ENCODE measurements at places on chromosomes 3 and 15.
A peak's percentile ranks its signal among the peaks of the same experiment; 100 is the strongest.

- DNase-seq: no peak
These were observed 4.6 kb upstream of the HLTF start for GRCh38 chr3:149090907-149091306.

DNA sequence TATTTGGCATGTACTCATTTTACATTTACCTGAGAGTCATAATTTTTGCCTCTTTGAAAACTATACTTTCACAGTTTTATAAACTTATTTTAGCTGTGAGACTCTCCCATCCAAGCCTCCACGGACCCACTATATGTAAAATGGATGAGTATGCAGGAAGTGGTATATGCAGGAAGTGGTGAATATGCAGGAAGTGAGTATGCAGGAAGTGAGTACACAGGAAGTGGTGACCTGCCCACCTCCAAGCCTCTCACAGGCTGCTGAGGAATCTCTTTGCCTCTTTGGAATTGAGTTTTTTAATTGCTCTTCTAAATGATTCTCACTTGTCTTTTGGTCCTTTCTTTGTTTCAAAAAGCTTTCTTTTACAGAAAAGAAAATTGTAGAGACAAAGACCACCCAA is 85.2 kb downstream of the KBTBD8 start:
- no peak for DNase-seq

GRCh38 chr3:126199256-126199655 is 18.9 kb upstream of the ALDH1L1 start:
- DNase-seq: no peak

DNA sequence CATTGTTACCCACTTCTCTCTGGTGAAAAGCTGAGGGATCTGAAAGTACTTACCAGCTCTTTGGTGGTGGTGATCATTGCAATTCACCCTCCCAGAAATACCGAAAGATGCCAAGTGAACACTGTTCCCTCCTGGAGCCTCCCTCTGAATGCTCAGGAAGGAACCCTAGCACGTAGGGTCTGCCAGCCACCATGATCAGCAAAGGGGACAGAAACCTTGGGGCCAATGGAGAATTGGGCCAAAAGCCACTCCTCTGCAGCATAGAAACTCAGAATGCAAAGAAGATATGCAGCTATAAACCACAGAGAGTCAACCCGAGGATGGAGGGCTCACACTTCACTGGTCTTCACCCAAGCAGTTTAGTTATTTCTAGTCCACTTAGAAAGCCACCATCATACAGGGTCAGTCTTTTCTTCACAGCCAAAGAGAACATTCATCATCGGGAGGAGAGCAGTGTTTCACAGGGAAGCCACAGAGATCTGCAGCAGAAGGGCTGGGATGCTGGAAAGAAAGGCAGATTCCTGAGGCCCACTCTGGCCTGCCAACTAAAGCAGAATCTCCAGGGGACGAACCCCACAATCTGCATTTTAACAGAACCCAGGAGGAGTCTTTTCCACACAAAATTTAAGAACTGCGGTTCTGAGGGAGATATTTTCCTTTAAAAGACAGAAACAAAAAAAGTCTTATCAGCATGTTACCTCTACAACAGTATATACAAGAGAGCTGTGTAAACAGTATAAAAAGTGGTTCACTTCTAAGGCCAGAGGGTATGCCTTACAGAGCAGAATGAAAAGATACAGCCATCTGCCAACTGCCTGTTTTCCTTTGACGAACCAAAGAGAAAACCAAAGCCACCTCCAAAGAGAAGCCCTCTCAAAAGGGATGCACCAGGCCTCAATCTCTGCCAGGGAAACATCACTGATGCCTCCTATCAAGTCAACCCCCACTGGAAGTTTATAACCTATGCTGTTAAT is 11.3 kb downstream of the TBC1D2B start:
- no peak for DNase-seq

DNA sequence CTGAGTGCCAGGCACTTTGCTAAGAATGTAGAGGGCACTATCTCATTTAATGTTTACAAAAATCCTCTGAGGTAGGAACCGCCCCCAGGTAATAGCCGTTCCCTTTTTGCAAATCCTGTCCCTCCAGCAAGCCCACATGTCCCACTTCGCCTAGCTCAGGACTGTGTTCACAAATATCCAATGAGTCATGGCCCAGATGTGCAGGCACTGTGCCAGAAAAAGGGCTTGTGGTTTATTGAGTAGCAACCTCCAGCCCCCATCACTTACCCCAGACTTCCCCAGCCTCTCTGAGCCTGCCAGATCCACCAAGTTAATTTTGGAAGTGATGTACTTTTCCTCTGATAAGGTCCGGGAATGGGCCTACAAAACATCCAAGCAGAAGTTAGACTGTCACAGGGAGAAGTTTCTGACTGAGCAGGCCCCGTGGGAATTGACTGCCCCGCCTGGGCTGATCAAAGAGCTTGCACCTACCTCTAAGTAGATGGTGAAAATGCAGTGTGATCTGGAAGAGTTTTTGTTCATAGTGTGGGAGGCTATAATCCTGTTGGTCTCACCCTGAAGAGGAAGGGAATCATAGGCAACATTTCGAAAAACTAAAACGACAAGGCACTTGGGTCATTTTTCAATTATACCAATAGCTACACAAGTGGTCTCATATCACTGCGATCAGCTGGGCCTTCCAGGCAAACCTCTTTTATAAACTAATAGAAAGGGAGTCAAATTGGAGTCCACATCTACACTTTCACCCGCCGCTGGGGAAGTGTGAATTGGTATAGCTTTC is 15.7 kb downstream of the KIF9 start:
- peak; percentile 87 for DNase-seq

- DNase-seq: no peak
These were observed 111.5 kb upstream of the ETV5 start for GRCh38 chr3:186220365-186220764.

GRCh38 chr3:69590111-69590510 is 149.2 kb upstream of the MITF start:
- DNase-seq: no peak

DNA sequence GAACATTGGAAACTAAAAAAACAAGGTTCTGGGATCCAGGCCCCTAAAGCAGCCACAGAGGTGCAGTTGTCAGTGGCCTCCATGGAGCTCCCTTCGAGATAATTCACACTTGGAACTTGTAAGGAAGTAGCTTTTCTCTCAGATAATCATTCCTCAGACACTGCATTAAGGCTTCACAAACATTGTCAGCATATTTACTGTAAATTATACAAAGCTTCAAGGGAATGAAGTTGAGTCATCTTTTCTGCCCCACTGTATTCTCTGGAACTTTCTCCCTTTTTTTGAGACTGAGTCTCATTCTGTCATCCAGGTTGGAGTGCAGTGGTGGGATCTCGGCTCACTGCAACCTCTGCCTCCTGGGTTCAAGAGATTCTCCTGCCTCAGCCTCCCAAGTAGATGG is 7.1 kb downstream of the BLOC1S6 start:
- no peak for DNase-seq

DNA sequence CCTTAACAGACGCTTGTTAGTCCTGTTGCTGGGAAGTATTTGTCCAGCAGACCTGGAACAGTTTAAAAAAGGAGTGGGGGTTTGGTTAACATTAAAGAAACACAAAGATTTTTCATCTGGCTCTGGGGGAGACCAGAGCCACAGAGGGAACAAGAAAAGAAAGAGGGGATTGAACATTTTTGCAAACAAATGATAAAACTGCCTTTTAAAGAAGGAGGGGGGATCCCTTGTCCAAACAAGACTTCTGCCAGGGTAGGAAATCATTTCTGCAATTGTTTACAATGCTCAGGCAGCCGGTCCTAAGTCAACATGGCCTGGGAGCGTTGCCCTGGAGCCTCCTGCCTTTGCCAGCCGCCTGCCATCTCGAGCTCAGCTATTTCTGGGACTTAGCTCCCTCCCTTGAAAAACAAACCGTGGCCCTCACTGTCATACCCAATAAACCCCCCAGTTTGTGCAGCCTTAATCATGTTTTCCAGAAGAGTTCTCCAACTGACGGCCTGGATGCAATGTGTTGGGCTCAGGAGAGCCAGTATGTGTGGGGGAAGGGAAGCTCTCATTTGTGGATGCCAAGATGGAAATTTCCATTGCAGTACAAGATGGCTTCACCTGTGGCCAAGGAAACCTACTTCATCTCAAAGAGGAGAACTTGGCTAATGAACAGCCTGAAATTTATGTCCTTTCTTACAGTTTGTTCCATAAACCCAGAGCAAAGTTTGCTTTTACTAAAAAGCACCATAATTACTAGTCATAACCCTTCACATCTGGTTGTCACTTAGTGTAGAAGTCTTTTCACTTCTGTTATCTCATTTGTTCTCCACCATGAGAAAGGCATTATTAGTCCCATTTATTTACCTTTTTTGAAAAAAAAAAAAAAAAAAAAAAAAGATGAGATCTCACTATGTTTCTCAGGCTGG is 75.9 kb upstream of the RNU6-1 start:
- DNase-seq: peak; percentile 66

DNA sequence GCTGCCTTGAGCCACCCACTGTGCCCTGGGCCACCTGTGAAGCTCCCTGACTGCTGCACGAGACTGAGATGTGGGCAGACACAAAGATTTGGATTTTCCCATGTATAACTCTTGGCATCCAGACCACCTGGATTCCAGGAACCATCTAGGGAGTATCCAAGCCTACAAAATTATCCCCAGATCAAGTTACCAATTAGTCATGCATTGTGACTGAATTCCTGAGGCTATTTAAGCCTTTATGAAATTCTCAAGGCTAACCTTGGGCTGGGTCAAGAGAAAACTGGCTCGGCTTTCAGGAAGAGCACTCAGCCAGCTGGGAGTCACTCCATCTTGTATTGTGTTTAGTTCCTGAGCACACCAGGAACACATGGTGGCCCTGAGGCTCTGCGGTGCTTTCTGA is 13.3 kb upstream of the ATP13A5 start:
- DNase-seq: no peak

GRCh38 chr3:167855306-167855705 is 119.8 kb downstream of the SERPINI1 start:
- no peak for DNase-seq

DNA sequence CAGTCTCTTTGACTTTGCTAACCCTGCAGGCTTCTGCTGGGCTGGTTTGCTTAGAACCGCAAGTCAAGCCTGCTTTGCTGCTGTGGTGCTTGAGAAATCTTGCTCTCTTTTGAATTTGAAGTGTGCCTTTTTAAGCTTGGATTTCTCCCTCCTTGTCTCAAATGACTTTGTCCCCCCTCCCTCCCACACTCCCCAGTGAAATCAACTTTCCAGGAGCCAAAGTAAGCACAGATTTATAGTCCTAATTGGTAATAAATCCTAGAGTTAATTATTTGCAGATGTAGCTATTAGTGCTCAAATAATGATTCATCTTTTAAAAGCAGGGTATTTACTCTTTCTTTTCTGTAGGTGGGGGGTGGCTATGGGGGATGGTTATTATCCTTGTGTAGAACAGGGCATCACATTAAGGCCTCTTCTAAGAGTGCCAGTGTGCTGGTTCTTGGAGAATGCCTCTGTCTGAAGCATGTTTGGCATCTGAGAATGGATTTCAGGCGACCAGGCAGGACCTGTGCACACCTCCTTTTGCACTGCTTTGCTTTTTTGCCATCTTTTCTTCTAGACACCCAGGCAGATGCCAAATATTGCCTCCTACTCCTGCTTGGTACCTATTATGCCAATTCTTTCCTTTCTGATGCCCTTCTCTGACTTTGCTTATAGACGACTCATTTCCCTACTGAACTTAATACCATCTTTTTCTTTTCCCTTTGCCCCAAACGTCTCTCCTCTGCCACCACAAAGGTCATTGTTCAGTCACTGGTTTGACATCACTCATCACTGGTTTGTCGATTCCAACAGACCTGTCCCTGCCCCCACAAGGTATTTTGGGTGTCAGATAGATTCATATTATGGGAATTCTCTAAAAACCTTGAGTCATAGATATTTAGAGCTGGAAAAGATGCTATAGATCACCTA is 50.7 kb downstream of the CLDN11 start:
- DNase-seq: no peak

DNA sequence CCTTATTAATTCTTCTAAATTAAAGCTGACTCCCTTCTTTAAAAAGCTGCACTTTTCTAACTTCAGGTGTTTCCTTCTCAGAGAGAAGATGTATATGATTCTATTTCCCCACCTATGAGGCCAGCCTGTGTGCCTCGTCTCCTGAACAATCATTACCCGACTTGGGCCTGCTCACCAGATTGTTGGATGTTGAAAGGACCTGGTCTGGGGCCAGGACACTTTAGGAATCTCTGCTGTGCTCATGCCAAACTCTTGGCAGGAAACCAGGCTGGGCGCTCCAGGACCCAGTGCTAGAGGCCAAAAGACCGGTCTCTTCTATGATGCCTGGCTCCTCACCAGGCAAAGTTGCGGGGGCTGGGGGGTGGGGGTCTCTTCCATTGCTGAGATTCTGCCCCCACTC is 16.9 kb upstream of the LRRC31 start:
- peak; percentile 82 for DNase-seq

GRCh38 chr3:5110337-5110736 is 11.8 kb upstream of the ARL8B start:
- no peak for DNase-seq

DNA sequence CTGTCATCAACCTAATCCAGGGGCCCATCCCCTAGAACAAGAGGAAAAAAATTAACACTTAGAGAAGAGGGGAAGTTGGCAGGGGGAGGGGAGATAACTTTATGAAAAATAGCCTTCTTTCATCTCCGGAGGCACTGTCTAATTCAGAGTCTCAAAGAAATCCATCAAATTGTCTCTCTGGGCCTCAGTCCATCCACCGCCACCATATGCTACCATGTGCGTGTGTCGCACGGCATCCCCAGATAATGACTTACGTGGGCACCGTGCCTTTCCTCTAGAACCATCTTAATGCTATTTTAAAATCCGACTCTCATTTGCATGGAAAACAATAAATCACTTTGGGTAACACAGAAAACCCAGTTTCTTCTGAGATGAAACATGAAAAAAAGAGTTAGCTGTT is 619.7 kb downstream of the FHIT start:
- DNase-seq: no peak

DNA sequence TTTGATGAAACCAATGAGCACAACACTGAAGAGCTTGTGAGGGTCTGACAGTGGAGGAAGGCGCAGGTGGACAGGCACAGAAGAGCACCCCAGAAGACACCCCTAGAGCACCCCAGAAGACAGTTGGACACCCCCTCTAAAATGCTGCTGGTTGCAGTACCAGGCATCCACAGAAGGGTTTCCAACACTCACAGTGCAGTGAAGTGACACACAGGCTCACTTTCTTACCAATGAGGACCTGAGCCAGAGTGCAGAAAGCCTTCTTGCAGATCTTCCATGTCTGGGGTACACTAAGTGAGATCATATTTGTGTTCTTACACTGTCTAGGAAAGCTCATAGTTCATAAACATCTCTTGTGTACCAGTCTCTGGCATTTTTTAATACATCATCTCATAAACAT is 27.6 kb downstream of the CCNL1 start:
- DNase-seq: no peak

- DNase-seq: no peak
These were observed 1.8 kb upstream of the TGFBR2 start for GRCh38 chr3:30604558-30604957.

GRCh38 chr3:10741891-10742671 is 73.9 kb upstream of the SLC6A11 start:
- no peak for DNase-seq

- DNase-seq: no peak
These were observed 1.1 kb downstream of the CNBP start for GRCh38 chr3:129182390-129183185.

GRCh38 chr15:28191832-28192231 is 92.7 kb upstream of the OCA2 start:
- peak; percentile 76 for DNase-seq

- DNase-seq: no peak
These were observed 117.9 kb upstream of the COL8A1 start for GRCh38 chr3:99520513-99520912.
